ENCODE measurements at places on chromosomes 5 and 9.

GRCh38 chr5:98771382-98772109 lies 1.9 kb upstream of the RGMB start:
- DNase-seq = no peak

GRCh38 chr5:179154346-179154990 lies 94.3 kb downstream of the ZNF354C start:
- DNase-seq = no peak

DNA sequence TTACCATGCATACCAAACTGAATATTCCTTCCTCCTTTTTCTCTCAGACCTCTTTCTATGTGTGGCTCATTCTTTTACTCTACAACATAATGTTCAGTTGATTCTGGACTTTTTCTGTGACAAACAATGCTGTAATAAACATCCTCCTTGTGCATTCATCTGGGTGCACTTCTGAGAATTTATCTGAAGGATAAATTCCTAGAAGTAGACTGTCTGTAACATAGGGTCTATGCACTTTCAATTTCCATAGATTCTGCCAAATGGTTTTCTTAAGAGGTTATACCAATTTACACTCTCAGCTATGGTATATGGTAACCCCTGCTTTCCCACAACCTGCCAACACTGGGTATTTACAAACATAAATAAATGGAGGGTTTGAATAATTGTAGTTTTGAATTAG lies 24.1 kb upstream of the TNC start:
- DNase-seq = no peak

DNA sequence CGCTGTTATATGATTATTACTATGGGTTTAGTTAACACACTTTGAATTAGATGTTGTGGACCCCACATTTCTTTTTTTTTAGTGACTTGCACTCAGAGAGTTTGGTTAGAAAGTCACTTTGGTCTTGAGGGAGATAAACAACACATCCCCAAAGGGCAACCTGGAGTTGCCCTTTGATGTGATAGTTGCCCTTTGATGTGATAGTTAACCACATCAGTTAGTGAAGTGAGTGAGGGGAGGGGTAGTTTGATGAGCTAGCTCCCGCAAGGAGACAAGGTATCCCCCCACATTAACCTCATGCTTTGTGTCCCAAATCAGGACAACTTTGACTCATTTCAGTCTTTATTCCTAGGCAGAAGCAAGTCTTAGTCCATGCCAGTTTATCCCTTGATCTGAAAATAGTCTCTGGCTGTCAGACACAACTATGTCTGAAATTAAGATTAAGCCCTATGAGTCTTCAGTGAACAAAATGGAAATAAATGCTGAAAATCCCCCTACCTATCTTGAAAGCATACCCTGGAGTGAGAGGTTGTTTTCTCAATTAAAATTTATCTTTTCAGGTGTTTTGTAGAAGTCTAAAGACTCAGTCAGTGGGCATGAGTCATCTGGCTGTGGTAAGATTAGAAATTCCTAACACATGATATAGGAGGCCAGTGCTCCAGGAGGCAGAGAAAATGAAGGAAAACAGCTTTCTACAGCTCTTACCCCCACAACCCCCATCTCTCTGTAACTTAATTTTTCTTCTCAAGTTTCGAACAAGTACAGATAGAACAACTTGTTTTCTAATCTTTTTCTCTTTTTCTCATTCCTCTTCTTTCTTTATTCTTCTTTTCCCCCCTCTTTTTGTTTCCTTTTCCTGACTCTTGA lies 208.9 kb upstream of the DMRTA1 start:
- no peak for DNase-seq

- no peak for DNase-seq
Observed at GRCh38 chr5:149150457-149150856, 9.2 kb downstream of the ABLIM3 start.

All from H54 (cell line).